Right ventricle myocardium inferior (tissue), 1 donor: ENCODE measurements at places on chromosomes 2 and 18.

GRCh38 chr18:48323151-48323550, 86.0 kb downstream of the ZBTB7C start:
- no peak for DNase-seq

GRCh38 chr2:235937936-235938335, 230.2 kb downstream of the GBX2 start:
- DNase-seq: no peak

DNA sequence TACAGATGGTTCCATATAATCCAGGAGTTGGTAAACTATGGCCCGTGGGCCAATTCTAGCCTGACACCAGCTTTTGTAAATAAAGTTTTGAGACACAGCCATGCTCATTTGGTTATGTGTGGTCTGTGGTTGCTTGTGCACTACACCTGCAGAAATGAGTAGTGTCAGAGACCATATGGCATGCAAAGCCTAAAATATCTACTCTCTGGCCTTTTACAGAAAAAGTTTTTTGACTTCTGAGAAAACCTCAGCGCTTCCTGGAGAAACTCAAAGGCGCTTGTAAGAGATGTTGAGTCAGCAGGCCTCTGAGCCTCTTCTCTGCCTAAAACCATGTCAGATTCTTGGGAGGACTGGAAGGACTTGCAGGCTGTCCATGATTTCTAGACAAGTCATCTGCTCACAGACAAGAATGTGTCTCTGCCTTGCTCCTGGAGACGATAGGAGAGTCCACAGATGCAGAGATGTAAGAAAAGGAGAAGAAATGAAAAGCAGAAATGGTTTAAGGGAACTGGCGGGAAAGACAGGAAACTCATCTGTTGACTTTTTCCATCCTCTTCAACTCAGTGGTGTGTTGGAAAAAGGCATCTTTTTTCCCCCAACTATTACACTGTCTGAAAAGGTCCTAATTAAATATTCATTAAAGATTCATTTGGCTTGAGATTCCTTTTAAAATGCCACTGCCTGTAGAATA, 5.2 kb downstream of the TTC39C start:
- no peak for DNase-seq

DNA sequence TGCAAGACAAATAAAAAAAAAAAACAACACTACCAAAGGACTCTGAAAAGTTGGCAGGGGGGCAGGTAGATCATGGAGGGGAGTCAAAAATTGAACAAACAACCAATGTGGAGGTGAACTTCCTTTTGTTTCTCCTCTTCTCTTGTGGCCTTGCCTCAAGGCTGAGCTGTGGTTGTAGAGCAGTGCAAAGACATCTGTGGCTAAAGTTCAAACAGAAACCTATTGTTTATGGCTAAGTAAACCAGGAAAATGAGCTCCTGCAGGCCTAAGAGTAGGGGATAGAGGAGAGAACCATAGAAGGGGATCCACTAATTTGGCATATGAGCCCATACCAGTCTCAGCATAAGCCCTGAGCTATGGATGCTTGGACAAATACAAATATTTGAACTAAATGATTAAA, 40.2 kb upstream of the EGR4 start:
- no peak for DNase-seq

- no peak for DNase-seq
Observed at GRCh38 chr18:8695932-8696517, 9.3 kb upstream of the MTCL1 start.

DNA sequence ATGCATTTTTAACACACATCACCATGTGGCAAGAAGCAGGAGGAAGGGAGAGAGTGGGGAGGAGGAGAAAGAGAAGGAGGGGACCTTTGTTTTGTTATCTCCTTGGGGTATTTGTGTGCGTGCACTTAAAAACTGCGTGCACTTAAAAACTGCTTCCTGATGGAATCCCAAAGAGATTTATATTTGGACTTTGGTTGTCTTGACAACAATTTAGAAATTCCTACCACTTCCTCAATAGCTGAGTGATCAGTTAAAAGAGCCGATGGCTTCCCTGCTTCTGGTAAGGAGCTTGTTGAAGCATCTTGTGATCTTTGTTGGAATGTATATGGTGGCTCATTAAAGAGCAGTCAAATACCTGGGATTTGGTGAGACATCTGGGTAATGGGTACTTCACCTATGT, 4.5 kb downstream of the RAB31 start:
- DNase-seq: no peak

DNA sequence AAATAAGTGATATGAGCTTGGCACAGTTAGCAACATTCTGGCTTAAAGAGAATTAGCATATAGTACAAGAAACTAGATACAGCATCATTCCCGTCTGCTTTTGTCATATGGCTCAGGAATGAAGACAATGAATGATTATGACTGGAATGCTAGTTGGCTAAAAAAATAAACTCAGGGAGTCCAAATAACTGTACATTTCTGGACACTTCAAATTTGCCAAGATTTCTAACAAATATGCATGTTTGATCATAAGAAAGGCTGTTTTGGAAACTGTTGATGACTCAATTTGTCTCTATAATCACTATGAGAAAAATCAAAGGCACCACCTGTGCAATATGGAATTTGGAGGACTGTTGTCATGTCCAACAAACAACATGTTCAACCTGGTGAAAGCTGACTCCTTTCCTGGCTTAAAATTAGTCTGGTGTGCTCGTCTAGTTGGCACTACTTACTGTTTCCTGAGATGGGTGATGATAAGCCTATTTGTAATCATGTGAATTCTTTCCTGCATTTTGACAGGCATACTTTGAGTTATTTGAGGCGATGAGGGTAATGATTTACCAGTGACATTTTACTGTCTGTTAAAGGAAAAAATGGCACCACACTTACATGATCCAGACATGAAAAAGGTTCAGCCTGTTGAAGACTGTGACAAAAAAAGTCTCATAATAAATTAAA, 133.9 kb upstream of the CDH20 start:
- DNase-seq: no peak

GRCh38 chr2:121804997-121805765, 49.7 kb downstream of the TSN start:
- no peak for DNase-seq

- no peak for DNase-seq
Observed at GRCh38 chr2:86254576-86255538, 55.6 kb downstream of the MRPL35 start.

- no peak for DNase-seq
Observed at GRCh38 chr2:109257653-109258052, 128.6 kb downstream of the SH3RF3 start.

- no peak for DNase-seq
Observed at GRCh38 chr2:127255146-127255545, 35.0 kb upstream of the CYP27C1 start.

GRCh38 chr2:120914839-120915521, 179.3 kb downstream of the GLI2 start:
- peak; percentile 91 for DNase-seq

GRCh38 chr2:135651717-135652116, 89.9 kb upstream of the UBXN4 start:
- DNase-seq: no peak

GRCh38 chr2:43885132-43885632, 46.4 kb downstream of the ABCG8 start:
- no peak for DNase-seq

DNA sequence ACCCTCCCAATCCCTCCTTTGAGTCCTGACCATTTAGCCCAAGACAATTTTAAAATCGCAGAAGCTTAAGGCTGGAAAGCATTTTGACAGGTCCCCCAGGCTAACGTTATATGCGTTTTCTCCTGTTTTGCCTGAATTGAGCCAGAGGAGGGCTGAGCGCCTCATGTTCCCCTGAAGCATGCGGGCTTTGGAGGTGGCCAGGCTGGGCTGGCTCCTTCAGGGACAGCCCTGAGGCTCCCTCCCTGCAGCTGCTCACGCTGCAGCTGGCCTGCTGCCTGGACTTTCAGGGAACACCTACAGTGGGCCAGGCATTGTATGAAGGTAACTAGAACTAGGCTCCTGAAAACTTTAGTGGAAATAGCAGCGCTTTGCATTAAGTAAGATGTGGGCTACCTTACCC, 179.2 kb downstream of the ACKR3 start:
- DNase-seq: no peak

DNA sequence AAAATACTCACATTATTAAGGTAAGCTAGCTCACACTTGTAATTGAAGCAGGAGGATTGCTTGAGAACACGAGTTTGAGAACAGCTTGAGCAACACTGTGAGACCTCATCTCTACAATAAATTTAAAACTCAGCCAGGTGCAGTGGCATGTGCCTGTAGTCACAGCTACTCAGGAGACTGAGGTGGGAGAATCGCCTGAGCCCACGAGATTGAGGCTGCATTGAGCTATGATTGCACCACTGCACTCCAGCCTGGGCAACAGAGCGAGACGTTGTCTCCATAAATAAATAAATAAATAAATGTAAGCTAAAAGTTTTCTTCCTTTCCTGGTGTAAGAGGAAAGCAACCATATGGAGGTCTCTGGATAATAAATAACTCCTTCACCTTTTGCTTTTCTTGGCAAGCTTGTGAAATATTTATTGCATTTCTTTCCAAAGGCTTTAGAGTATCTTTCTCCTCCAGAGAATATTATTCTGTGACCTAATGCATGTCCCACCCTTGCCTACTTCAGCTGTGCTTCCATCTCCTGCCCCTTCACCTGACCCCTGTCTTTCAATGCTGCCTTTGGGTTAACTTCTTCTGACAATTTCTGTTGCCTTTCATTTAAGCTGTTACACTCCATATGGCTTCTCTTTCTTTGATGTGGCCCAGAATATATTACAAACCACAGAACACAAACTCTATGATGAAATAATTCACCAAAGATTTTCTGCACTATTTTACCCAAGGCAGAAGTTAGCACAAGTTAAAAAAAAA, 280.7 kb upstream of the RND3 start:
- DNase-seq: no peak

DNA sequence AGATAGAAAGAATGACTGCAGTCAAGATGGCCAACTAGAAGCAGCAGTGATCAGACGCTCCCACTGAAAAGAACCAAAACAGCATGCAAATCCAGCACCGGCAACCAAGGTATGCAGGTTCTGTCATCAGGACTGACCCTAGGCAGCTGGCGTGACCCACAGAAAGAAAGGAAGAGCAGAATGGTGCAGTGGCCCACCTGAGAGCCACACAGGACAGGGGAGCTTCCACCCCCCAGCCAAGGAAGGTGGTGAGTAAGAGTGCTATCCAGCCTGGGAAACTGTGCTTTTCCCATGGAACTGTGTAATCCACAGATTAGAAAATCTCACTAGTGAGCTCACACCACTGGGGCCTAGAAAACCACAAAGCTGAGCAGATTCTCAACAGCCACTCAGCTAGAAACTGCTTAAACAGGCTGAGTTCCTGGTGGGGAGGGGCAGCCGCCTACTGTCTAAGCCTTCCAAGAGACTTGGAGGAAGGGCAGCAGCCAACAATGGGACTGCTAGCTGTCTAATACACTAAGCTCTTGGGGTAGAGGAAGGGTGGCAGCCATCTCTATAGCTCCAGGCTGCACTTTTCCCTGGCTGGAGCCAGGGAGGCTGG, 127.9 kb downstream of the EVA1A start:
- DNase-seq: no peak

GRCh38 chr18:31101183-31102024, 817 bp downstream of the DSC2 start:
- peak; percentile 93 for DNase-seq

DNA sequence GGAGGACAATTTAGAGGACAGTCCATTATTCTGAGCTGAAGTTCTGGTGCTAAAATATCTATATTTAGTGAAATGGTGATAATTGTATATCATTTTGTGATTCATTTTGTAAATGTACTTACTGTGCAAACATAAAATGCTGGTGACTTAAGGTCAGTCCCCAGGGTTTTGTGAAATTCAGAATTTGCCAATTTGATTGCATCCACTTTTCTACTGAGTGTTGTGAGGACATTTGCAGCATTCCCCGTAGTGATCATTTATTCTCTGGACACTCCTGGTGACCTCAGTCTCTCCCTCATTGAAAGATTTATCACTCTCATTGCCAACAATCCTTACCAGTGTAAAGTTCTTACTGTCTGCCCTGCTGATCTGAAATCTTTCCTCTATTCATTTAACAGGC, 98.2 kb downstream of the SOCS6 start:
- no peak for DNase-seq

DNA sequence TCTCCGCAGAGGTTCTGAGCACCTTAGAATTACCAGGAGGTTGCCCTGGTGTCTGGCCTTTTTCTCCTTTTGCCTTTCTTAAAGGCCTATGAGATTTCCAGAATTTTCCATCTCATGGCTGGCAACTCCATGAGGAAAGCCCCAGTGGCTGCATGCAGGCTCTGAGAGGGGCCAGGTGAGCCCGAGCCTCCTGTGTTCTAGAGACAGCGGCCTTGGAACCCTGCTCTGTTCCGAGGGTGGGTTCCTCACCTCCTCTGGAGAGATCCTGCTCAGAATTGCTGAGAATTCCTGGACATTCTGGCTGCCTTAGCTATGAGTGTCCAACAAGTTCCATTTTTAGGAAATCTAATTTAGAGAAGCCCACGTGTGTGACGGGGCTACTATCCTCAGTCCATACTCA, 35.7 kb upstream of the HPCAL1 start:
- no peak for DNase-seq

DNA sequence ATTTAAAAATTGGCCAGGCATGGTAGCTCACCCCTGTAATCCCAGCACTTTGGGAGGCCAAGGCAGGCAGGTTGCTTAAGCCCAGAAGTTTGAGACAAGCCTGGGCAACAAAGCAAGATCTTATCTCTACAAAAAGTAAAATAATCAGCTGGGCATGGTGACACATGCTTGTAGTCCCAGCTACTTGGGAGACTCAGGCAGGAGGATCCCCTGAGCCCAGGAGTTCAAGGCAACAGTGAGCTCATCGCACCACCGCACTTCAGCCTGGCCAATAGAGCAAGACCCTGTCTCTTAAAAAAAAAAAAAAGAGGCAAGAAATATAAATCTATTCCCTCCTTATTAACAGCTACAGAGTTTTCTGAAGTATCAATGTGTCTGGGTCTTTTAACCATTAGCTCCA, 51.9 kb downstream of the ESCO1 start:
- no peak for DNase-seq

DNA sequence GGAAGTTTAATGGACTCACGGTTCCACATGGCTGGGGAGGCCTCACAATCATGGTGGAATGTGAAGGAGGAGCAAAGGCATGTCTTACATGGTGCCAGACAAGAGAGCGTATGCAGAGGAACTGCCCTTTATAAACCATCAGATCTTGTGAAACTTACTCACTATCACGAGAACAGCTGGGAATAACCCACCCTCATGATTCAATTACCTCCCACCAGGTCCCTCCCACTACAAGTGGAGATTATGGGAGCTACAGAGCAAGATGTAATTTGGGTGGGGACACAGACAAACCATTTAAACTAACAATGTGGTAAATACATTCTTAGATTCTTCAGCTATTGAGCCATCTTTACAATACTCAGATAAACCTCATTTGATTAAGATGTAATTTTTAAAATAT, 176.1 kb downstream of the SH3BP4 start:
- no peak for DNase-seq

DNA sequence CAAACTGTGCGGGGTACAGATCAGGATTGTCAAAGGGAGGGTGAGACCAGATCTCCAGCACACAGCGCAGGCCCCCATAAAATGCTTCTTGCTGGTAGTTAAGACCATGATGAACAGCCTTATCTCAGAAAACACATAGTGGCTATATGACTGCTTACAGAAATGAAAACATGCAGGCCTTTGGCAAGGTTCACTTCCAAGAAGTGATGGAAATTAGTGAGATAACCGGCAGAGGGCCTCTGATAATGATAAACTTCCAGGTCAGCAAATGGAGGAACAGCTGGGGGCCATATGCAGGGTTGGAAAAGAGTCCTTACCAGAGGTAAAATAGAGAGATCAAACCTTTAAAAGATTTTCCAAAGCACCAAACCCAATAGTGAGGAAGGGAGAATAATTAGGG, 46.6 kb downstream of the CFAP221 start:
- DNase-seq: no peak

GRCh38 chr2:207926989-207927300, 98.4 kb downstream of the PLEKHM3 start:
- DNase-seq: no peak

- no peak for DNase-seq
Observed at GRCh38 chr2:61018318-61018755, 282 bp upstream of the PUS10 start.
